ENCODE measurements at places on chromosomes 13 and 19.

DNA sequence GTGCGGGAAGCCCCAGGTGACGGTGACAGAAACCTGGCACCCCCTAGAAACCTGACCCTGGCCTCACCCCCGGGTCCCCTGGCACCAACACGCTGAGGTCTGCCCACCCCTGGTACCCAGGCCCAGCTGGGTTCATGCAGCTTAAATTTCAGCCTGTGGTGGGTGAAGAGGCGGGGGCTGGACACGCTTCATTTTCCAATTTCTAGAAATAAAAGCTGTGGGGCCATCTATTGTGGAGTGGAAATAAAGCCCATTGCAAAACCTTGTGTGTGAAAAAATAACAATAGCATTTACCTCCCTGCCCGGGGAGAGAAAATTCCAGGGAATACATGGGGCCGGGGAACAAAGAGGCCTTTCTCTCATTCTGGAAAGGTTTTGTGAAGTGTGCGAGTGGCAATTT lies 7.5 kb upstream of the FUT5 start:
- DNase-seq: no peak

- no peak for DNase-seq
Observed at GRCh38 chr13:94333131-94333820, 146.2 kb downstream of the DCT start.

DNA sequence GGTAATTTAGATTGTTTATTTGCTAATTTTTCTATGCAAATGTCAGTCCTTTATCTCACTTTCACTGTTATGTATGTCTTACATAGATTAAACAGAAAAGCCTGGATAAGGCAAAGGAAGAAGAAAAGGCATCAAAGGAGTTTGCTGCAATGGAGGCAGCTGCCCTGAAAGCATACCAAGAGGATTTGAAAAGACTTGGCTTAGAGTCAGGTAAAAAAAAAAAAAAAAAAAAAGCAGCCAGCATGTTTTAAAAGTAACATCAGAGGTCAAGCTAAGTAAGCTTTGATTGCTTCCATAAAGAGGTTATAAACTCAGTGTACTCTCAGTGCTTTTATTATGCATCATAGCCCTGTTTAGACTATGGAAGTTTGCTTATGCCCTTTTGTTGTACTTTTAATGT lies 3.8 kb downstream of the WBP4 start:
- DNase-seq: no peak

GRCh38 chr19:7751157-7751783 lies 3.9 kb upstream of the CD209 start:
- DNase-seq: no peak

- DNase-seq: no peak
Observed at GRCh38 chr13:107734891-107735625, 480.3 kb downstream of the LIG4 start.

- no peak for DNase-seq
Observed at GRCh38 chr19:10817291-10818038, 18.5 kb downstream of the TMED1 start.

GRCh38 chr13:26987486-26988013 lies 184.1 kb downstream of the USP12 start:
- no peak for DNase-seq

DNA sequence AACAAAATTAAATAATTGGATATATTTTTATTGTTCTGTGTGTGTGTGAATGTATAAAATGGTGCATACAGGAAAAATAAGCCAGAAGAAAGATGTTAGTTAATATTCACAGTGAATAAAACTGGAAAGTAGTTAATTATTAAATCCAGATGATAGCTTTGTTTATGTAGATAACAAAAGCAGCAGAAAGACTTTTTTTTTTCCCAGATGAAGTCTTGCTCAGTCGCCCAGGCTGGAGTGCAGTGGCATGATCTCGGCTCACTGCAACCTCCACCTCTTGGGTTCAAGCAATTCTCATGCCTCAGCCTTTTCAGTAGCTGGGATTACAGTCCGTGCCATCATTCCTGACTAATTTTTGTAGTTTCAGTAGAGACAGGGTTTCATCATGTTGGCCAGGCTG lies 140.1 kb downstream of the ZNF486 start:
- no peak for DNase-seq

- no peak for DNase-seq
Observed at GRCh38 chr19:34661357-34661756, 15.6 kb downstream of the SCGB2B2 start.

- DNase-seq: no peak
Observed at GRCh38 chr19:4987256-4987655, 18.3 kb downstream of the KDM4B start.

DNA sequence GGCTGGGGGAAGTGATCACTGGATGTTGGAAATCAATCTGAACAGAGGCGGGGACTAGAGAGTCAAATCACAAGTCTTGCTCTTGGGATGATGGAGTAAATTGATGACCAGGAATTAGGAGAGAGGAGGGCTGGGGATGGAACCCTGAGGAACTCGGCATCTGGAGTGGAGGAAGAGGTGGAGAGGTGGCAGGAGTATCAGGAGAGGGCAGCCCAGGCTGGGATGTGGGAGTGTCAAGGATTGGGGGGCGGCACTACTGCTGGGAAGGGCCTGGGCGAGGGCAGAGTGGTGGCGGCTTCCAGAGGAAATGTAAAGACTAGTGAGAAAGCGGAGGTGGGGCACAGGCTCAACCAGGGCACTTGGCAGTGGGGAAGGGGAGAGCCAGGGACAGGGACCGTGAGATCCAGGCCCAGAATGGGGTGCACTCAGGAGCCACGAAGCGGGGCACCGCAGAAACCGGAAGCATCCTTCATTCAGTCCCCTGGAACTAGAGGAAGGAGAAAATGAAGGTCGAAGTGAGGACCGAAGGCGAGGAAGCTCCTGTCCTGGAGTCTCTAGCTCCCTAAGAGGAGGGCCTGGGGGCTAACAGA lies 81.2 kb upstream of the GPR183 start:
- no peak for DNase-seq
